ENCODE measurements at places on chromosomes 5 and 9.

- DNase-seq: no peak
These were observed 230.2 kb downstream of the TMEM232 start for GRCh38 chr5:110496276-110496675.

GRCh38 chr9:22992780-22993179 is 546.2 kb downstream of the DMRTA1 start:
- no peak for DNase-seq

- no peak for DNase-seq
These were observed 51.2 kb downstream of the RAD23B start for GRCh38 chr9:107334103-107334776.

DNA sequence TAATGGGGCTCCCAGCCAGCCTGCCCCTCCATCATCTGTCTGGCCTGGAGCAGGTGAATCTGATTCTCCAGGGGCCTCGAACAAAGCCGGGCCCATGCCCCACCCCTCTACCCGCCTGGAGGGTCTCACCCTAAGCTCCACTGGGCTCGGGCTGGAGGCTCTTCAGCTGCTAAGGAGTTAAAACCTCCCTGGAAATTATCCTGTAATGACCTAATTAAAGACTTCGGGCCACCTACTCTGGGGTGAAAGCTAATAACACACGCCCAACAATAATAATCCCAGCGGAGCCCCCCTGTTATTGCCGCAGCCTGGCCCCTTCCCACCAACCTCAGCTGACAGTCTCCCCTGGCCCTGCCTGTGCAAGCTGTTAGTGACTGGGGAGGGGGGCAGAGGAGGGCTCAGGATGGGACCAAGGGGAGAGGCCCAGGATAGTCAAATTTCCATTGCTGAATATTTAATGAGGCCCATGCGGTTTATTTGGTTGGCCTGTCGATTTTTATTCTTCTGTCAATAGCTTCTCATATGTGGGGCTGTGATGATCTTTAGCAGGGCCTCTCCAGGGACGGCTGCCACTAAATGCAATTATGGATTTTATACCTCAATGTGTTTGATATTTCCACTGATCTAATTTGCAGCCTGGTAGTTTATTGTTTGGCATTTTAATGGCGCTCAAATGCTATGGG is 25.7 kb downstream of the LMX1B start:
- no peak for DNase-seq

DNA sequence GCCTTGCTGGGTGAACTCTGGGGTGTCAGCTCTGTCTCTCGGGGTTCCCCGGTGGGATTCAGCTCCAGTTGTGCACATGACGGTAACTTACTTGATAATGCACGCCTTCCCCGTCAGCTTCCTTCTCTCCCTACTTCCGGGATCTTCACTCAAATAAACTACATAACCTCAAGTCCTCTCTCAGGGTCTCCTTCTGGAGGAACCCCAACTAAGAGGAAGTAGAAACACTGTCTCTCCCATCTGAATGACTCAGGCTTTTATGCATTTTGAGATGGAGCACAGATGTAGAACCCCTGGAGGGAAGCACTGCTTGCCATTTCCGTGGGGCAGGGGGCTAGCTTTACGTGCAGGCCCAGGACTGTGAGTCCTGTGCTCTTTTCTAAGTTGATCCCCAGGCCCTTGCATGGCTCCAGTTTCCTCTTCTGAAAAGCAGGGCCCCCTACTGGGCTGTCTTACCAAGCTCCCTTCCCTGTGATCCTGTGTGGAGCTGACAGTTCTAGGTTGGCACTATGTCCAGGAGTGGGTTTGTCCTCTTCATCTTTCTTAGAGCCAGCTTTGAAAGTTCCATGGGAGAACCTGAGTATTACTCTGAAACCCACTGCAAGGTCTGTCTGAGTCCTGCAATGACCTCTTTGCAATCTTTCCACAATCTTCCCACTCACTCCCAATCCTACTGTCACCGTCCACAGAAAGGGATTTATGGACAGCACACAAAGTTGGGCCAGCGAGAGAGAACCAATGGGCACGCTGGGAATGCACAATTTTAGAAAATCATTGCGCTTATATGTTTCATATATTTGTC is 17.7 kb downstream of the S1PR3 start:
- no peak for DNase-seq

GRCh38 chr5:181138258-181138657 is 7.3 kb upstream of the OR2V1 start:
- no peak for DNase-seq

- DNase-seq: no peak
These were observed 104.6 kb upstream of the MAN2A1 start for GRCh38 chr5:109584986-109585599.

DNA sequence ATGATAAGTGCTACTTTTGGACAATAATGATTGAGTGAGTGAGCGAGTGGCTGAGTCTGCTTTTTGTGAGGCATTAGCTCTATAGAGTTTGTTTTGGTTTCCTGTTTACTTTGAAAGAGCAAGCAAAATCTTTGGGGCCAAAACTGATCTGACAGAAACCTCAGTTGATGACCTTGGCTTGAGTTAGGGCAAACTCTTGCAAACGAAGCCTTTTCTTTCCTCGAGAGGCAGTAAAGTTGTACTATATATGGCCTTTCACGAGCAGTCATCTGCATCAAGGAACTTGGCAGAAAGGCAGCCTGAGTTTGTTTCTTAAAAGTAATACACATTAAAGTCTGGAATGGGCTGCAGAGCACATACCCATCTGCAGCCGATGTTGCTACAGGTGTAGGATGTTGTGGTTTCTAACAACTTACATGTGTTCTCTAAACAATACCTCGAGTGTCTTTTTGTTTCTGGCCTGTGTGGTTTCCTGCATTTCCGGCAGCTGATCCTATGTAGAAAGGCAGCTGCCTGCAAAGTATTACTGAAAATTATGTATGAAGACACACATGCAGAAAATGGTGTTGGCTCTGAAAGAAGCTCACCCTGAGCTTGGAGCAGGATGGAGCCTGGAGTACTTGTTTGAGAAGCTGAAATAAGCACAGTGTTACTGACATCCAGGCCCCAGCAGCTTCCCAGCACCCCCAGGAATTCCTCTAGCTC is 60.8 kb downstream of the FOXD1 start:
- DNase-seq: peak; percentile 52

- DNase-seq: peak; percentile 61
These were observed 33.8 kb downstream of the CAPSL start for GRCh38 chr5:35904443-35905132.

- no peak for DNase-seq
These were observed 174.9 kb upstream of the DMAC1 start for GRCh38 chr9:7974335-7974960.

GRCh38 chr5:69489246-69489645 is 3.3 kb upstream of the OCLN start:
- DNase-seq: no peak

DNA sequence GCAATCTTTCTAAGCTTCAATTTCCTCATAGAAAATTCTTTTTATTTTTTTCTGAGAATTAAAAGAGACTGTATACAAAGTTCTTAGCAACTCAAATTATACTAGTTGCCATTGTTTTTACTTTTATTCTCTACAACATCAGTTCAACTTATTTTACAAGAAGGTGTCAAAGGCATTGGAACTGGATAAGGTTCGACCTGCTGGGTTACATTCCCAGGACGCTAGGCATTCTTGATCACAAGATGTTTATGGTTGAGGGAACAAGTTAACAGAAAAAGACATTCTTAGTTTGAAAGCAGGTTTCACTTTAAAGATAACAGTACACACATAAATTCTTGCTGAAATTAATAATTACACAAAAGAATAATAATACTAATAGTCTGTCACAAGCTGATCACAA is 163.5 kb upstream of the SNX2 start:
- DNase-seq: no peak

GRCh38 chr9:72949244-72949582 is 3.6 kb downstream of the ALDH1A1 start:
- no peak for DNase-seq

- DNase-seq: peak; percentile 40
These were observed 44.0 kb downstream of the GGTA1 start for GRCh38 chr9:121455527-121456239.

DNA sequence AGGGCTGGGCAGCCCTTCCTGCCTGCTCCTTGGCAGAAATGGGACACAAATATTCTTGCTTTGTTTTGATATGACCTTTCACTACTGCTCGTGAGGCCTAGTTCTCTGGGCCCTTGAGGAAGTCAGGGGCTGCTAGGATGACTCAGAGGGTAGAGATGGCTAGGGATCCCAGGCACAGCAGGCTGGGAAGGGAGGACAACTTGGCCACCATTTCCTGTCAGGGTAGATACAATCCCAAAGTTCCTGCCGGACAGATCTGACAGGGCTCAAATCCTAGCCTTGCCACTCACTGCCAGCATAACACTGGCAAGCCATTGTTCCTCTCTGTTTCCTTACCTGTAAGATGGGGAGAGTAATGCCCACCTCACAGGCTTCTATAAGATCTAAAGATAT is 31.7 kb upstream of the MEIKIN start:
- no peak for DNase-seq

- no peak for DNase-seq
These were observed 325.4 kb downstream of the ARL15 start for GRCh38 chr5:53984971-53985370.

DNA sequence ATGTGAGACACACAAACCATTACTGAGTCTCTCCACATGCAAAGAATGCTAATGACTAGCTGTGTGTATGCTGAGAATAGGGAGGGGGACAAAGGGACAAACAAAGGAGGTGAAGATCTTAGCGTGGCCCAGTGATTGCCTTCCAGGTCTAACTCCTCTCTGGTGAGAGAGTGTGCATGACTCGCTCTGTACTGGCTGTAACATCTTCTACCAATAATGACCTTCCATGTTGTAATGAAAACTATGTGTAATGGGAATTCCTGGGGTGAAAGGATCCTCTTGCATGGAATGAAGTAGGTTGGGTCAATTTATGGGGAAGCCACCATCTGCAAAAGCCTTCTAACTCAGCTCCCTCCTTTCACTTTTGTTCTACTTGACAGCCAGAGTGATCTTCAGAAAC is 24.4 kb upstream of the GPR151 start:
- DNase-seq: no peak

GRCh38 chr5:45680950-45681349 is 15.2 kb downstream of the HCN1 start:
- DNase-seq: no peak

DNA sequence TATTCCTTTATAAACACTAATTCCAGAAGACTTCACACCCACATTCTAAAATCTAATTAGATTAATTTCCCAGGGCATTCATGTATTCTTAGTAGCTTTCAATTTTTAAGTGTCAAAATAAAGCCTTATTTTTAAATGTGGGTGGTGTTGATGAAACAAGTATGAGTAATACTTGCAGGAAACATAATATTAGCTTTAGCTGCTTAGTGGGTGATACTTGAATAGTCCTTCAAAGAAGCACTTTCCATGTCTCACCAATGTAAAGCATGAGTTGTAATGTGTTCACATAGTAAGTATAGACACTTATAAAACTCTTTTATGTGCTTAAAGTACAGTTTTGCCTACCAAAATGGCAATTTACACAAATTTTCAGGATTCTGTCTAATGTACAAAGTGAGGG is 6.9 kb downstream of the FNBP1 start:
- no peak for DNase-seq

DNA sequence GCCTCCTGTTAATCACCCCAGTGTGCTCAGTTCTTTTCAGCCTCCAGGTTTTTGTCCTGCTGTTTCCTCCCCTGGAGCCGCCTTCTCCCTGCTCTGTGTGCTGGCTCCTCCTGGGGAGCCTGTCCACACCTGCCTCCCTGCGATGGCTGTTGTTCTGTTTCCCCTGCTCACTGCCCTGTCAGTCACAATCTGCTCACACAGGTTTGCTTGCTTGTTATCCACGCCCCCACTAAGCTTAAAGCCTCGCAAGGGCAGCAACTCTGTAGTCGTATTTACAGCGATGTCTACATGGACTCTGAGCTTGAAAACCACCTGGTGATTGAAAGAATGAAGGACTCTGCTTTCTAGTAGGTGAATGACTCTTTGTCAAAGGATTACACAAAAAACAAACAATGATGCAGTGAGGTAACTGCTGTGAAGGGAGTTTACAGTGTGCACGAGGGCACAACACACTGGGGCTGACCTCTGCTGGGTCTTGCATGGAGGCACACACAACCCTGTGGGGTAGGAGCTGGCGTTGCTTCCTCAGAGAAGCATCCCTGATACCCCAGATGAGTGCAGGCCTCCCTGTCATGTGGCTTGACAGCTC is 39.6 kb upstream of the TEX48 start:
- DNase-seq: no peak
